Mesendoderm (in vitro differentiated cells): ENCODE measurements at places on chromosomes 16 and 17.

DNA sequence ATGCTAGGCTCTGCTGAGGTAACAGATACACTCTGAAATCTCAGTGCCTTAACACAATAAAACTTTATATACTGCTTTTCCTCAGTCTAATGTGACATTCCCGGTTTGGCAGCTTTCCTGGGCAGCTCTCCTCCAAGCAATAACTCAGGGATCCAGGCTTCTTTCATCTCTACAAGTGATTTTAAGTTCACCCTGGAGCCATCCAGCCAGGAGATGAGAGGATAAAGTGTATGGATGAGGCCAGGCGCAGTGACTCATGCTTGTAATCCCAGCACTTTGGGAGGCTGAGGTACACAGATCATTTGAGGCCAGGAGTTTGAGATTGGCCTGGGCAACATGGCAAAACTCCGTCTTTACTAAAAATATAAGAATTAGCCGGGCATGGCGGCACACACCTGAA, 147.2 kb downstream of the UTP18 start:
- no peak for DNase-seq

- no peak for DNase-seq
Measured at GRCh38 chr17:21125862-21126261, 902 bp upstream of the DHRS7B start.

GRCh38 chr16:10877472-10877946, 507 bp downstream of the CIITA start:
- DNase-seq = no peak

- DNase-seq = peak; percentile 65
Measured at GRCh38 chr16:67969254-67970039, 1.0 kb upstream of the SLC12A4 start.

DNA sequence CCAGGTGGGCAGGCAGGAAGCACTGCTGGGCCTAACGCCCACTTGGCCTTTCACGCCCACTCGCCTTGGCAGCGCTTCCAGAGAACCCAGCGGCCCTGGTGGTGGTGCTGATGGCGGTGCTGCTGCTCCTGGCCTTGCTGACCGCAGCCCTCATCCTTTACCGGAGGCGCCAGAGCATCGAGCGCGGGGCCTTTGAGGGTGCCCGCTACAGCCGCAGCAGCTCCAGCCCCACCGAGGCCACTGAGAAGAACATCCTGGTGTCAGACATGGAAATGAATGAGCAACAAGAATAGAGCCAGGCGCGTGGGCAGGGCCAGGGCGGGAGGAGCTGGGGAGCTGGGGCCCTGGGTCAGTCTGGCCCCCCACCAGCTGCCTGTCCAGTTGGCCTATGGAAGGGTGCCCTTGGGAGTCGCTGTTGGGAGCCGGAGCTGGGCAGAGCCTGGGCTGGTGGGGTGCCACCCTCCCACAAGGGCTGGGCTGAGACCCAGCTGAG, 64.7 kb downstream of the MRC2 start:
- DNase-seq = no peak

- DNase-seq = no peak
Measured at GRCh38 chr17:9220398-9221146, 199.3 kb downstream of the NTN1 start.

DNA sequence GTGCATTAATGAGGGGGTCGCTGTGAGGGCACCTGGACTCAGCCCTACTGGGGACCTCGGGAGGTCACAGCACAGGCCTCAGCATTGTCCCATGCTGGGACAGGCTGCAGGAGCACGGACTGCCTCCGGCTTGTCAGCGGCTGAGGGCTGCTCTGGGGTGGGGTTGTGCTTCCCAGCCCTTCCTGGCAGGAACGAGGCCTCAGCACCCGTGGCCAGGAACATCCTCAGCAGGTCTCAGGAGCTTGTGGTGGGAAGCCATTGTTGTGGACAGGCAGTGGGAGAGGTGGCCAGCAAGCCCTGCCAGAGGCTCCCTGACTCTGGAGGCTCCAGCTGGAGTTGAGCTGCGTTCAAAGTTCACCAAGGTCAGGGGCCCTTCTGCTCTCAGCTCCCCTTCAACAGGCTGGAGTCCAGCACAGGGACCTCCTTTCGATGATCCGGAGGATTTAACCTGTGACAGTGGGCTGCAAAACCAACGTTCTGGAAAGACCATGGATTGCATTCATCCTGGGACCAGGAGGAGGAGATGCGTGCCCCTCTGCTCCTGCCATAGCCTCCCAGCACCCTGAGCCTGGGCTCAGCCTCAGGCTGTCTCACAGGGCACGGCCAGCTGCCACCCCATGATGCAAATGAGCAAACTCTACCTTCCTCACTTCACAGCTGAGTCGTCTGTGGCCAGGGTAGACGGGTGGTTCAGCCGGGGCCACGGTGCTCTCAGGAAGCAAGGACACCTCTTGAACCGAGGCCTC, 32.6 kb downstream of the FOXL1 start:
- DNase-seq = no peak

GRCh38 chr17:64225410-64225809, 37.6 kb downstream of the TEX2 start:
- DNase-seq = no peak

- no peak for DNase-seq
Measured at GRCh38 chr16:14505846-14506245, 124.2 kb downstream of the PARN start.

DNA sequence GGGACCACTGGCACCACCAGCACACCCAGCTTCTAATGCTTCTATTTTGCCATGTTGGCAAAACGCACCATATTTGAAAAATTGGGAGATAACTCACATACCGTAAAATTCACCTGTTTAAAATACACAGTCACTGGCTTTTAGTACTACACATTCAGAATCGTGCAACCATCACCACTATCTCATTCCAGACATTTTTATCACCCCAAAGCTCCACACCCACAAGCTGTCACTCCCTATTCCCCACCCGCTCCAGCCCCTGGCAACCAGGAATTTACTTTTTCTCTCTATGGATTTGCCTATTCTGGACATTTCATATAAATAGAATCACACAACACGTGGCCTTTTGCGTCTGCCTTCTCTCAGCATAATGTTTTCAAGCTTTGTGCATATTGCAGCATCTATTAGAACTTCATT, 25.0 kb downstream of the PPL start:
- DNase-seq = no peak

DNA sequence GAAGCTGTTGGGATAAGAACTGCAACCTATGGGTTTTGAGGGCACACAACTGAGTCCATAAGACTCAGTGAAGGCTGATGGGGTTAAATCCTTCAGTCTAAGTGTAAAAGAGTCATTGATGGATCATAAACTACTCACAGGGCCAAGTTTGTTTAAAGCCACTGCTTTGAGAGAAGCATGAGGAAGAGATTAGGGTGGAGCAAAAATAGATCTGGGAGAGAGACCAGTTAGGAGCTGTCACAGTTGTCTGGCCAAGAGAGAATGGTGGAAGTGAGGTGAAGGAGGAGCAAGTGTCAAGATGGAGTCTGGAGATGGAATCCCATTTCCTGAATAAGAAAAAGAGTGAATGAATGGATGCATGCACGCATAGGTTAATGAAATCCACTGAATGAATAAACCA, 379.1 kb upstream of the CDH11 start:
- DNase-seq = no peak

GRCh38 chr17:28720247-28720996, 637 bp downstream of the RPL23A start:
- peak; percentile 32 for DNase-seq

DNA sequence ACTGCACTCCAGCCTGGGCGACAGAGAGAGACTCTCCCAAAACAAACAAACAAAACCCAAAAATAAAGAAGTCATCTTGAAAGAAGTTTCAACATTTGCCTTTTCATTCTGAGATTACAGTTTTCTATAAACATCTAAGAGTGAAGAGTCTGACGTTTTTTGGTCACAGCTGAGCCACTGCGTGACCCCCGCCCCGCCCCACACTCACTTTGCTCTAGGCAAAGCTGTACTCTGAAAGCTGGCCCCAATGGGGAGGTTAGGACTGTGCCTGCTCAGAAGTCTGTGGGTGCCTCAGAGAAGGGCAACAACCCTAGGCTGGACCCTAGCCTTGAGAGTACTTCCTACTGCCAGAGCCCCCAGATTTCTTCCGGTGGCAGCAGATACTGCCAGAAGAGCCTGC, 19.3 kb downstream of the CYB5D2 start:
- DNase-seq = no peak

- DNase-seq = no peak
Measured at GRCh38 chr17:74485841-74486240, 19.4 kb downstream of the CD300A start.

DNA sequence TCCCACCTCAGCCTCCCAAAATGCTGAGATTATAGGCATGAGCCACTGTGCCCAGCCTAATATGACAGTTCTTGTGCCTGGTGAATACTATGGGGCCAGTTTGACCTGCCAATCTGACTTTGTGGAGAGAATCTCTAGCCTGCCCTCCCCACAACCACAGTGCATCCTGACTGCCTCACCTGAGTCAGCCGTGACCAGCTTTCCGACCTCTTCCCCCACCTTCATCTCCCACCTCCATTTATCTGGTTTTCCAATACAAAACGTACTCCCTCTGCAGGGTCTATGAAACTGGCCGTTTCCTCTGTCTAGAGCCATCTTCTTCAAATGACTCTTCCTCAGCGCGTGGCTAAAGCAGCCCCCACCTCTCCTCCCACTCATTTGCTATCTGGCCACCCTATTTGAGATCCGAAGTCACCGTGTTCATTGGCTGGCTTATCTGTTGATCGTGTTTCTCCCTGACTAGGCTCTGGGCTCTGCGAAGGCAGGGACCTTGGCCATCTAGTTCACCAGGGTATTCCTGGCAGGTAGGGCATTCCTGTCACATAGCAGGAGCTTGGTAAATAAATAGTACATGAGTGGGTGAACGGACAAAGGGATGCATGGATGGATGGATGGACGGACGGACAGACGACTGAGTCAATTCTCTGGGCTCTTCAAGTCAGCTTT, 22.3 kb upstream of the PLLP start:
- no peak for DNase-seq

DNA sequence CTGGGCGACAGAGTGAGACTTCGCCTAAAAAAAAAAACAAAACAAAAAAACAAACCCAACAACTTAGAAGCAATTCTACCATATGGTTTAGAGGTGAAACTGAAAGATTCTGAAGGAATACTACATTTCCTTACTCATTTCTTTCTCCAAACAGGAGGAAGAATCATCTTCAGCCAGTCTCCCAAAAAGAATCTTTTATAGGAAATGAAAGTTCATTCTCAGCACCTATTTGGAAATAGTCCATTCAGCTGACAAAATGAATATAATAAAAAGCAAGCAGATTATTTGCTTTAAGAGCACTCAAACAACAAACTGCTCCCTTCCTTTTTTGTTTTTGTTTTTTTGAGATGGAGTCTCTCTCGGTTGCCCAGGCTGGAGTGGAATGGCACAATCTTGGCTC, 17.7 kb downstream of the GRB2 start:
- no peak for DNase-seq

DNA sequence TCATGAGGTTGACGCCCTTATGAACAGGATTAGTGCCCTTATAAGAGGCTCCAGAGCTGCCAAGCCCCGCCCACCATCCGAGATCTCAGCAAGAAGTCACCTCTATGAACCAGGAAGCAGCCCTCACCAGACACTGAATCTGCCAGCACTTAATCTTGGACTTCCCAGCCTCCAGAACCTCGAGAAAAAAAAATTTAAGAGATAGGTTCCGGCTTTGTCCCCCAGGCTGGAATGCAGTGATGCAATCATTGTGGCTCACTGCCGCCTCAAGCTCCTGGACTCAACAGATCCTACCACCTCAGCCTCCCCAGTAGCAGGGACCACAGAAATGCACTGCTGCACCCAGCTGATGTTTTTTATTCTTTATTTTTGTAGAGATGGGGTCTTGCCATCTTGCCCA, 22.5 kb upstream of the ADCY9 start:
- DNase-seq = no peak

- DNase-seq = no peak
Measured at GRCh38 chr16:51407921-51408320, 256.9 kb upstream of the SALL1 start.

DNA sequence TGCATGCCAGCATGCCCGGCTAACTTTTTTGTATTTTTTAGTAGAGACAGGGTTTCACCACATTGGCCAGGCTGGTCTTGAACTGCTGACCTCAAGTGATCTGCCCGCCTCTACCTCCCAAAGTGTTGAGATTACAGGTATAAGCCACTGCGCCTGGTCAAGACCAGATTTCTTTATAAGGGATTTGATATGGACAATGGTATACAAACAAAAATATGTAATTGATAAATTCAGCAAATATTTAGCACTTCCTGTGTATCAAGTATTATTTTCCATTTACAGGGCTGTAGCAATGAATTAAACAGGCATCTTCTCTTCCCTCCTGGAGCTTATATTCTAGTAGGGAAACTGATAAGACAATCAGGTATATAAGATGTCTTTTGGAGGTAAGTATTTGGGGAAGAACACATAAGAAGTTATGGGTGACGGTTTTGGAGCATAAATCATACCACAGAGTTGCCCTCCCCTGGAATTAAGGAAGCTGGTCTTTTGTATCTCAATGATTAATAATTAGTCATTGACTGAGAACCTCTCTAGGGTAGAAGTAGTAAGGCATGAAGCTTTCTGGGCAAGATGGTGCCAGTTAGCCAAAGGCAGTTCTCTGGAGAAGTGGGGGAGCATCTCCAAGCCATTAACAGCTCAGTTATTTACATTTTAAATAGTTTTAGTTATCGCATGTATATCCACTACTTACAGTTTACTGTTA, 35.8 kb downstream of the TANC2 start:
- no peak for DNase-seq

DNA sequence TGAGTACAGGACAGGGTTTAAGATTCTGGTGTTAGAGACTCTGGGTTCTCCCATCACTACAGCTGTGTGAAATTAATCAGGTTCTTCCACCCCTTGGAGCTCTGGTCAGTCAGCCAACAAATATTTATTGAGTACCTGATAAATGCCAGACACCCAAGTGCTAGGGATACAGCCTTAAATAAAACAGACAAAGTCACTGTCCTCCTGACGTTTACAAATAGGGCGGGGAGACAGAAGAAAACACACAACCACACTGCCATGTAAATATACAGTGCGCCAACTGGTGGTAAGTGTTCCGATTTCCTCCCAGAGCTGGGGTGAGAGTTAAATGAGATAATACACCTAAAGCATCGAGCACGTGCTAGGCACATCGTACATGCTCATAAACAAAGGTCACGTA, 121.0 kb downstream of the COPRS start:
- DNase-seq = no peak

DNA sequence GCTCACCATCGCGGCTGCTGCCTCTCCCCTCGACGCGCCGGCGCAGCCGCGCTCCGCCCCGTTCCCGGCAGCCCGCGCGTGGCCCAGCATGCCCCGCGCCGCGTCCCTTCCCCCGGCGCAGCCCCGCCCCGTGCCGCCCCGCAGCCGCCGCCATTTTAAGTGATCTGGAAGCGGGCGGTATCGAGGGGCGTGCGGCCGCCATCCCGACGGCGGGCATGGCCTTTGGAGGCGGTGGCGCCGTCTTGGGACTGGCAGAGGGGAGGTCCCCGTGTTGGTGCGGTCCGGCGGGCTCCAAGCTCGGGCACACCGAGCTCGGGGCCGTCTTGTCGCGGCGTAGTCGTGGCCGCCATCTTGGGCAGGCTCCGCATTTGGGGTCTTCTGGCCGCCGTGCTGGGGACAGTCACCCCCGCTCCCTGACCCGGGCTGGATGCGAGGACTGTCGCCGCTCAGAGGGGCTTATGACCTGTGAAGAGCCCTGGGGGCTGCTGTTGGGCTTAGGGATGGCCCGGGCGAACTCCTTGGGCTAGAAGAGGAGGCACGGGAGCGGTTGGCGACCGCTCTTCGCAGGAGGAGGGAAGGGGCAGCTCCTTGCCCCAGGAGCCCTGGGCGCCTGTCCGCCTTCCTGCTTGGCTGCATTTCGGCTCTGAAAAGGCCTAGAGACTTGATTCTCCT, at the start of gene ELOB:
Gene ELOB, minus strand, starts transcription at position 50 of the 672 bp plus-strand sequence. Its CDS starts 41 bp downstream, at position 9.
- peak; percentile 90 for DNase-seq

- no peak for DNase-seq
Measured at GRCh38 chr17:51852603-51853002, 305.9 kb downstream of the CA10 start.

- DNase-seq = no peak
Measured at GRCh38 chr17:57925361-57925990, 29.7 kb downstream of the CUEDC1 start.
